ENCODE measurements at places on chromosomes 16 and 17.

DNA sequence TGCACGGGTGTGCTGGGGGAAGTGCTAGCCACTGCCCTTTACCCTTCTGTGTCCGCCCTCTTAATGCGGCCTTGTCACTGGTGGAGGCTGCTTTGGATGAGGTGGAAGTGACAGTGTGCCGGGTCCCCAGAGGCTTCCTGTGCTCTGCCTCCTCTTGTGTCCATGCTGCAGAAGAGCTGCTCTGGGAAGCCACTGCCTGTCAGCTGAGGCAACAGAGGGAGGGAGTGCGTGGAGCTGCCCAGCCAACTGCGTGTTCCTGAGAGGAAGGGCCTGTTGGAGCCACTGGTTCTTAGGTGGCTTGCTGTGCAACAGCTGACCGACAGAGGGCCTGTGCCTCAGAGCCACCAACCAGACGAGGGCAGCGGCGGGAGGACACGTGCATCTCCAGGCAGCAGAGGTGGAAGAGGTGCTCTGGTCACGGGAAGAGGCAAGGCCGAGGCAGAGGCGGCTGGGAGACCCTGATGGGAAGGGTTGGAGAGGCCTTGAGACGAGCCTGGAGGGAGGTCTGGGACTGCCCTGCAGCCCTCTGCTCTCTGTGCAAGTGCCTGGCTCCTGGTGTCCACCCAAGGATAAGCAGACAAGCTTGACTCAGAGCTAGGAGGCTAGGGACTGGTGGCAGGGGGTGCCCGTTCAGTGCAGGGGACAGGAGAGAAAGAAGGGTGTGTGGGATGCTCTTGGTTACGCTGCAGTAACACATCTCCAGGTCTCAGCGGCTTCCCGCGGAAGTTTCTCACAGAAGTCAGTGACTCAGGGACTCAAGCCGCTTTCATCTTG lies 25.4 kb downstream of the B9D1 start:
- peak; percentile 69 for DNase-seq

GRCh38 chr16:58415003-58415402 lies 22.7 kb downstream of the GINS3 start:
- DNase-seq: no peak

DNA sequence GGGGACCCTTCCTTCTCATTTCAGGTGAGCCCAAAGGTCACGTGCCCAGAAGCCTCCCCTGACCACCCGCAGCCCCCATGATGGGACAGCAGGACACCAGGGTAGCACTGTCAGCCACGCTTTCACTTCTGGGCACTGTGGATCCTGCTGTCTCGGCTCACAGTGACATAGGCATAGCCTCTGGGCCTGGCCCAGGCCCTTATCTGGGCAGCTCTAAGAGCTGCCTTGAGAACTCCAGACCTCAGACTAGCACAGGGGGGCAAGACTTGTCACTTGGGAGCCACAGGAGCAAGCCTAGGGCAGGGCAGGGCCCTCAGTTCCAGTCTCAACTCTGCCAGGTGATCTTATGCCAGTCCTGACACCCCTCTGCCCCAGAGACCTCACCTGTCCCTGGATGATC lies 4.7 kb downstream of the NATD1 start:
- no peak for DNase-seq

- no peak for DNase-seq
Observed at GRCh38 chr17:58310511-58311428, 17.8 kb downstream of the TSPOAP1 start.

Data from upper lobe of left lung (tissue), 6 donors.